Regular cardiac myocyte (primary cell): ENCODE measurements at places on chromosomes 11 and 22. TPM values are rescaled to one million over a fixed set of nuclear protein-coding genes. Genes with fewer than 3 reads are reported as not detected.

CDC42BPG gene
- total RNA-seq = 0.19 and 1.1 TPM in 2 replicates

CRYBB2 gene
- not detected in 2 replicates for total RNA-seq

SPTBN2 gene
- 3.3 and 13.8 TPM in 2 replicates for total RNA-seq

GGT1 gene
- 3.1 and 3.9 TPM in 2 replicates for total RNA-seq

KCTD17 gene
- total RNA-seq = 20.0 and 35.7 TPM in 2 replicates

GNAZ gene
- 0.96 and 1.4 TPM in 2 replicates for total RNA-seq

HBB gene
- not detected in 2 replicates for total RNA-seq

VPREB1 gene
- not detected in 2 replicates for total RNA-seq

CD6 gene
- not detected in 2 replicates for total RNA-seq

ROBO4 gene
- 1.1 and 6.9 TPM in 2 replicates for total RNA-seq

CCDC87 gene
- 0.19 and 0.28 TPM in 2 replicates for total RNA-seq

MMP1 gene
- 189 and 3,390 TPM in 2 replicates for total RNA-seq

DSCAML1 gene
- under 0.01 TPM in 1 of 2 replicates, not detected in the other for total RNA-seq

CDC42EP2 gene
- total RNA-seq = 10.9 and 18.3 TPM in 2 replicates

SCN4B gene
- 0.28 TPM in 1 of 2 replicates, not detected in the other for total RNA-seq

PARVA gene
- 28.2 and 38.6 TPM in 2 replicates for total RNA-seq

JOSD1 gene
- 55.4 and 74.7 TPM in 2 replicates for total RNA-seq
